T-cell (primary cell): ENCODE measurements at places on chromosomes 11 and 22.

DNA sequence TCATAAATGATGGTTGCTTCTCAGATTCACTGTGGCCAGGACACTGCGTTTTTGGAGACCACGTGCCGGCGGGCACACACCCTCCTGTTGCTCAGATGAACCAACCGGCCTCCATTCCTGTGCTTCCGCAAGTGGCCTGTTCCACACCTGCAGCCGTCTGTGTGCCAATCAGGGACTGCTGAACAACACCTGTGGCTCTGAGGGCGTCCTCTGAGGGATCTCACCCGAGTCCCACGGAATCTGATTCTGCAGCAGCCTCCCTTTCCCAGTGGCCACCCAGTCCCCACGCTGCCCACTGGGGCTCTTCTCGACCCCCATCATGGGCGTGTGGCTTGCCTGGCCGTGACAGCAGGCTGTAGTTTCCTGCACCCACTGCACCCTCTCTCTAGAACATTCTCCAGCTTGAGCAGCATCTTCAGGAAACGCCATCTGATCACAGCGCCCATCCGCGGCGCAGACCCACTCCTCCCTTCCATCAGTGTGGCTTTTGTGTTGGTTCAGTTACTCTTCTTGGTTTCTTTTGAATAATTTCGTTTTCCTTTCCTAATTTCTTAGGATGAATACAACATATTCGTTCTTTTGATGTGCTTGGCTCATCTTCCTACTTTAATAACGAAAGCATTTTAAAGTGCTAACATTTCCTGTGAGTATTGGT lies 100.3 kb upstream of the SLC22A12 start:
- DNase-seq: no peak

- DNase-seq: peak; percentile 8
These were observed 734 bp downstream of the SNU13 start for GRCh38 chr22:41687901-41688364.

- DNase-seq: no peak
These were observed 16.5 kb upstream of the BMAL1 start for GRCh38 chr11:13260963-13261588.

DNA sequence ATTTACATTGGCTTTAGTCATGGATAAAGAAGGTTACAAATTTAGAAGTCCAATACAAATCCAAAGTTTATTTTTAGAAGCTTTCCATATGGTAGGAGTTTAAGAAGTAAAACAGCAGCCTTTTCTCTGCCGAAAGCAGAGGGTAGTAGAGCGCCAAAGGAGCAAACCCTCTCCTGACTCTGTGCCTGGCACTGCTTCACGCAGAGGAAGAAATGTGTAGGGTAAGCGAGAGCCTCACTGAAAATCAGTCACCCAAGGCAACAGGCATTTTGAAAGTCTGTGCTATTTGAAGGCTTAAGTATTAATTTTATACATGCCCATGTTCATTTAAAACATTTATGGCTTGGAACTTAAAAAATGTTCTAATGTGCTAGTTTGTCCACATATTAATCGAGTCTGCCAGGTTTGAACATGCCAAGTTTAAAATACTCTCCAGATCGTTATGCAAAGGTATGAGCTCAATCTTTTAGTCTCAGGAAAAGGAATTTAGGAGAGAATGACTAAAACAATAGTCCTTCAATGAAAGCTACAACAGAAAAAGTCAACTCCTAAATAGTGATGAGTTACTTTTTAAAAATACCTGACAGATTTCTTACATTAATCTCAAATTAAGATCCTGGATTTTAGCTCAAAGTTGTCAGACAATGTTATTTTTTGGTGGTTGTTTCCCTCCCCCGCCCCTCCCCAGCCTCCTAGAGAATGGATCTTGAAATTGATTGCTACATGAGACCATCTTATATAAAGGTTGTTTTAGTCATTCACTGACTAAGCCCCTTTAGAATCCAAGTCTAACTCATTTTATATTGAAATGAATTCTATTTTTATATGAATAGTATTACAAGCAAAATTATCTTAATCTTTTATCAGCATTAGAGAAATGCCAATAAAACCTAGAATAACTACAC lies 38.7 kb downstream of the MRTFA start:
- no peak for DNase-seq

- no peak for DNase-seq
These were observed 440 bp upstream of the TIMP3 start for GRCh38 chr22:32800994-32801536.

- DNase-seq: no peak
These were observed 21.3 kb upstream of the BACE1-AS start for GRCh38 chr11:117269856-117270255.

GRCh38 chr11:130652671-130653335 lies 204.4 kb downstream of the ADAMTS15 start:
- DNase-seq: no peak

- DNase-seq: no peak
These were observed 100.4 kb upstream of the CHORDC1 start for GRCh38 chr11:90323289-90323688.

- no peak for DNase-seq
These were observed 35.5 kb upstream of the TTC12 start for GRCh38 chr11:113278925-113279324.

GRCh38 chr11:17394743-17395390 lies 6.4 kb upstream of the KCNJ11 start:
- no peak for DNase-seq

GRCh38 chr11:59802639-59803176 lies 7.9 kb downstream of the MRPL16 start:
- DNase-seq: no peak

DNA sequence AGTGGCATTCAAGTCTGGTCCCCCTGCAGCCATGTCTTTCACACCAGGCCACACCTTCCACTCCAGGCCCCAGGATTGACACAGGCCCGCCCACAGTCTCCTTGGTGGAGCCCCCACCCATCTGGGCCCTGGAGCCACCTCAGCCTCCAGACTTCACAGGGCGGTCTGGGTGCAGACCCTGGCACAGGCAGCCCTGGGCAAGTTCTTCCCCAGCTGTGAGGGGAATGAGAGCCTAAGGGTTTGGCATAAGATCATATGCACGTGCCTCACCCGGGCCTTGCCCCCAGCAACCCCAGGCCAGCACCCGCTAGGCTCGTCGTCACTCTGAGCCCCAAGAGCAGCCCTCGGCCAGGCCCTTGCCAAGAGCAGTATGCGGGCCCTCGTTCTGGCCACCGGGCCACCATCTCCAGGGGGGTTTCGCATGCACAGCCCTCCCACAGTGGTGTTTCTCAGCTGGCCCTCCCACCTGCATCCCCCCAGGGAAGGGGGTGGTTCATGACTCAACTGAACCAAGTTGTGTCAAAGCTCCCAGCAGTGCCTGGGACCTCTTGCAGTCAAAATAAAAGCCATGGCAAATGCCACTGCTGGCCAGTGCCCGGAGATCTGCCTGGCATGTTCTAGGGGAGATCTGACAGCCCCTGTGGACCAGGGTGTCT lies 70.4 kb upstream of the KCNQ1OT1 start:
- DNase-seq: no peak

- DNase-seq: no peak
These were observed 173.3 kb downstream of the FAM76B start for GRCh38 chr11:95616256-95616804.
